Common myeloid progenitor, CD34-positive (primary cell): ENCODE measurements at places on chromosomes 7 and 10.

DNA sequence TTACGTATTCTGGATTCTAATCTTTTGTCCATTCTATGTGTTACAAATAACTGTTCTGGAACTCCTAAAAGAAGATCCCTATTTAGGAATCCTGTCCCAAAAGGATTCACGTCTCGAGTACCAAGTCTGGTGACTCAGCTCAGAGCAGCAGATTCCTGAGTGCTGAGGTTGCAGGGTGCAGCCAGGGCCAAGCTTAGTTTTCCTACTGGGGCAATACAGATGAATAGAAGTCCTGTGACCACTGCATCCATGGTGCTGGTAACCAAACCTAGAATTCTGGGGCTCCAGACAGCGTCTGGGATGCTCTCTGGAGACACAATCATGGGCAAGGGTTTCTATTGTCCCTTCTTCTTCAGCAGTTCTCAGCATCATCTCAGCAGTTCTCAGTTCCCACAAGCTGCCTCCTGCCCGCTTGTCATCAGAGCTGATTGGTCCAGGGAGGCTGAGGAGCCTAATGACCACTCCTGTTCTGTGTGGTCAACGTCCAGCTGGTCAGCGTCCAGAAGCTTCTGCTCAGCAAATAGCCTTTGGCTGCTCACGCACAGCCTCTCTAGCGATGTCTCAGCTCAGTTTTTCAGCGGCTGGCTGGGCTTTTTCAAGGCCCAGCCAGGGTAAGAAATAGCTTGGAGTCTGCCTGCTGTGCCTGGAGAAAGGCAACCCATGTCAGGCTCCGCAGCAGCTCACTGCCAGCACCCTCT, 50.4 kb upstream of the C7orf33 start:
- DNase-seq, result no peak

DNA sequence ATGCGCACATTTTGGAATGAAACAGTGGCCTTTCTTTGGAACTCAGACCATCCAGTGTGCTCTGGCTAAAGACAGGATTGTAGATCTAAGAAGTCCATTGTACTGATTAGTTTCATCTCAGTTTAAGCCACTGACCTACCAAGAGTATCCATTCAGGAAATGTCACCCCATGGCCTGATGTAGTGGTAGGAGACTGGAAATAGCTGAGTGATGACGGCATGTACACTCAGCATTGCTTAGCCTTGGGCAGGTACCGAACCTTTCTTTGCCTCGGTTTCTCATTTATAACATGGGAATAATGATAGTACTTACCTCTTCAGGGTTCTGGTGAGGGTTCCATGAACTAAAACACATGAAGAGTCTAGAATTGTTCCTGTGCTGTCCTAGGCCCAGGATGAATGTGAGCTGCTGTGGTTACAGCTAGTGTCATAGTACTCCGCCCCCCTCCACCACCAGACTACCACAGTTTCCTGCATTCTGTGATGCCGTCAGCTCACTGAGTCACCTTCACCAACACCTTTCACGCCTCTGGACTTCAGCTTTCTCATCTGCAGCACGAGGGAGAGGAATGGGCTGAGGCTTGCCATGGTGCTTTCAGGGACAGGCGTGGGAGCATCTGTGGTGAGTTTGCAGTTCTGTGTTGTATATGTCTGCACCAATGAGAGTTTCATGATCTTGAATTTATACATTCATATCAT, 484.0 kb upstream of the GALNT17 start:
- DNase-seq, result peak; percentile 64

DNA sequence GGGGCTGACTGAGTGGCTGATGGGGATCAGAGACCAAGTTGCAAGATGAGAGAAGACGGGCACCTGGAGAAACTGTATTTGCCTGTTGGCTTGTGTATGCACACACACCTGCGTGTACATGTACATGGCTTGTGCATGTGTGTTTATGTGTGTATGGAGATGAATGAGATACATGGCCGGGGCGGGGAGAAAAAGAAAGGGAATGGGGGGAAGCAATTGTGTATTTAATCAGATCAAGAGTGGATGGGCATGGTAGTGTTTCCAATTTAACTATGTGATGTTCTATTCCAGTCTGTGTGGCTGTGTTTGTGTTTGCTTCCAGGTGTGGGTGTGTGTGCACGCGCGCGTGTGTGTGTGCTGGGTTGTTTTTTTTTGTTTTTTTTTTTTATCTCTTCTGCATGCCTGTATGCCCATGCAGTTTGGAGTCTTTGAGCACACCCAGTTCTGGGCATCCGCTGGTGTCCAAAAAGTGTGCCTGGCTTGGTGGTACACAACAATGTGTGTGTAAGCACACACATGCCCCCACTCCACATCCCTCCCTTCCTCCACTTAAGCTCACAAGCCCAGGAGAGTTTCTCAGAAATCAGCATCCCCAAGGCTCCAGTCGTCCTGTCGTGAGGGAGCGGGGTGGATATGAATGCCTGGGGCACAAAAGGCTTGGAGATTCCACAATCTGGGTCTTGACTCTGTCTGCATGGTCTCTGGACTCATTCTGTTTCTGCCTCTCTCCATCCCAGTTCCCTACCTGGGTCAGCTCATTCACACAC, 2.5 kb upstream of the VGF start:
- DNase-seq, result no peak

DNA sequence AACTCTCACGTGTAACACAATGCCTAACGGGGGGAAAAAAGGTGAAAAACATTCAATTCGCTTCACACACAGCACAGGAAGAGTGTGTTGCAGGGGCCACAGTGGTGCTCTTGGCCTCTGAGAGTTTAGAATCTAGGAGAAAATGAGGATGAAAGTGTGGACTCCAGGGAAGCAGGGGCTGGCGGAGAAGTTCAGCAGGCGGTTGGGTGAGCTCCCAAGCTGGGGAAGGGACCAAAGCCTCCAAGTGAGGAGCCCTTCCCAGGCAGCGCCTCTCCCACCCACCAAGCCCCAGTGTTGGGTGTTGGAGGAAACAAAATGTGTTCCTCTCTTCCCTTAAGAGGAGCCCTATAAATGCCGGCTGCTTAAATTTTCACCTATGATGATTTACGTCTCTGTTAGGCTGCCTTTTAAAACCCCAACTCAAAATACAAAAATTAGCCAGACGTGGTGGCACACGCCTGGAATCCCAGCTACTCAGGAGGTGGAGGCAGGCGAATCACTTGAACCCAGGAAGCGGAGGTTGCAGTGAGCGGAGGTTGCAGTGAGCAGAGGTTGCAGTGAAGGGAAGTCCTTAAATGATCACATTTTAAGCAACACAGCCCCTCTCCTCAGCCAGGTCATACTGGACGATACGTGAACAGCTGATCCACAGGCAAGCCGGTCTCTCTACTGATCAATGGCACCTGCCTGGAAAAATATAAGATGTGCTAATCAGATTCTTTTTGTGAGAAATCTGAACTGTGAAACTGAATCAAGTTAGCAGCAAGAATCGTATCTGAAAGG, 735.2 kb downstream of the PARD3 start:
- DNase-seq, result no peak

GRCh38 chr10:7038416-7038815, 372.4 kb downstream of the SFMBT2 start:
- DNase-seq, result no peak

- no peak for DNase-seq
These were observed 4.5 kb downstream of the FAM180A start for GRCh38 chr7:135743907-135744731.

- DNase-seq, result no peak
These were observed 148.8 kb upstream of the ODAD2 start for GRCh38 chr10:28147706-28148105.

GRCh38 chr10:132400547-132401151, 3.6 kb downstream of the PWWP2B start:
- DNase-seq, result peak; percentile 75

GRCh38 chr10:118968060-118968459, 61.5 kb upstream of the NANOS1 start:
- DNase-seq, result no peak

- DNase-seq, result peak; percentile 53
These were observed 70.8 kb downstream of the SGMS1 start for GRCh38 chr10:50552771-50553535.

DNA sequence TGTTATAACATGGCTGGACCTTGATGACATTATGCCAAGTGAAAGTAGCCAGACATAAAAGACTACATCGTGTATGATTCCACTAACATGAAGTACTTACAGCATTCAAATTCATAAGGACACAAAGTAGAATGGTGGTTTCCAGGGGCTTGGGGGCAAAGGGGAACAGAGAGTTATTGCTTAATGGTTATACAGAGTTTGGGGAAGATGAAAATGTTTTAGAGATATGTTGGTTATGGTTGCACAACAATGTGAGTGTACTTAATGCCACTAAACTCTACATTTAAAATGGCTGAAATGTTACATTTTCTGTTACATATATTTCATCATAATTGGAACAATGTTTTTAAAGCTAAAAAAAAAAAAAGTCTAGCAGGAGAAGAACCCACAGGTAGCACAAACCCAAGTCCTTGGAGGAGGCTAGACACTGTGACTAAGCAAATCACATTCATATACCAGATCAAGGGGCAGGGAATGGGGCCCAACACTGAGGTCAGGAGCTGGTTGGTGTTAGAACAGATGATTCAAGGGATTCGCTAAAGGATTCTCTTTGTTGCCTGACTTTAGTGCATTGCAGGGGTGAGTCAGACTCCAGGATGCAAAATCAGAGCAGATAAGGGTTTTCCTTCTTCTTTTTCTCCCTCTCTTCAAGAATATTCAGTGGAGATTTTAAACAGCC, 25.1 kb upstream of the AOAH start:
- no peak for DNase-seq

DNA sequence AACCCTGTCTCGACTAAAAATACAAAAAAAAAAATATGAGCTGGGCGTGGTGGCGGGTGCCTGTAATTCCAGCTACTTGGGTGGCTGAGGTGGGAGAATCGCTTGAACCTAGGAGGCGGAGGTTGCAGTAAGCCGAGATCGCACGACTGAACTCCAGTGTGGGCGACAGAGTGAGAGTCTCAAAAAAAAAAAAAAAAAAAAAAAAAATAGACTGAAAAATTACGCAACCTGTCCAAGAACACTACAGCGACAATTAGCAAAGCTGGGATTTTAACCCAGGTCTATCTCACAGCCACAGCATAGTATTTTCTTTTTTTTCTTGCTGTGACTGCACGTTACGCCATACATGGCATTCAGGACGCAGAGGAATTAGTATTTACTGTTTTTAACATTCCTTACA, 1.1 kb upstream of the RABGEF1 start:
- DNase-seq, result no peak

GRCh38 chr10:79054203-79055099, 14.3 kb upstream of the ZMIZ1 start:
- DNase-seq, result no peak

DNA sequence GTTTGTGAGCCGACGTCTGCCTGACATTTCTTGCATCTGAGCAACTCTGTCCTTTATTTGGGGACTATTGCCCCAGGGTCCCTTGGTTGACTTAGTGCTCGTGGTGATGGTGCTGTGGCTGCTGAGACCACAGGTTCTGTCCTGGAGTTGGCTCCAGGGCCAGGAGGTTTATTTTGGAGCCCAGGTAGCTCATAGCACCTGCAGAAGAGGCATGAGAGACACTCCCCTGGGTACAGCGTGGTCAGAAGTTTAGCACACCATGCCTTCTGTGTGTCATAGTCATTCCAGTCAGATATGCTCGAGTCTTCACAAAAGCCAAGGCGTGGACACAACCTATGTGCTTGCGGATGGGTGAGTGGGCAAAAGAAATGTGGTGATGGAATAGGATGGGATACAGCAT, 496.9 kb downstream of the TCERG1L start:
- DNase-seq, result no peak

DNA sequence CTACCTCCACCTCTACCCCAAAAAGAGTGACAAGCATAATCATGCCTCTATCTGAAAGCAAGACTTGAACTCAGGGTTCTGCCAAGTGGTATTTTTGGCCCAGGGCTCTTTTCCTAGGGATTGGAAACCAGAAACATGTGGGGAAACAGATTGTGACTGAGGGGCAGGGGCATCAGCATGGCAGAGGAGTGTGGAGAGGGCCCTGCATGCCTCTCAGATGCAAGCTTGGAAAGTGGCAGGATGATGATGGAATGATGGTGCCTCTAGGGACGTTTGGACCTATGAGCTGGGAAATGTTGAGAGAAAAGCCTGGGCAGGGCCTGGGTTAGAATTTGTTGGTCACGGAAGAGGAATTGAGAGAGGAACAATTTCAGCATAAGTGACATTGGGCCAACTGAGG, 78.4 kb upstream of the LEP start:
- DNase-seq, result no peak

- no peak for DNase-seq
These were observed 166.2 kb downstream of the RAPGEF5 start for GRCh38 chr7:22190736-22191135.

- peak; percentile 78 for DNase-seq
These were observed 196.9 kb upstream of the RHOBTB1 start for GRCh38 chr10:61140765-61141392.

- DNase-seq, result peak; percentile 67
These were observed 1002.9 kb upstream of the KCND2 start for GRCh38 chr7:119270045-119270464.

DNA sequence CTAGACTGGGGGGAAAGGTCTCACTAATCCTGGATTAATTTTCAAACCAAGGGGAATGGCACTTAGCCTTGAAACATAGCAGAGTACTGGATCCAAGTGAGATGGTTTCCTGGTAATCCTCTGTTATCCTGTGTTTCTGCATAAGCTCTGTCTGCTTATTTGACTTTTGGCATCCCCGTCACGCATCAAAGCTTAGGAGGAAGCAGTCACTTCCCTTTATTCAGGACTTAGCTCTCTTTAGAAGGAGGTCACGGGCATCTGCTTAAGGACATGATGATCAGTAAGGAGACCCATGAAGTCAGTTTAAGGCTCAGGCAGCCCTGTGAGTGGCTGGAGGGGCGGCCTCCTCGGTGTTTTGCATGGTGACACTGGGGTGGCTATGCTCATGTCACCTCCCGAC, 30.0 kb downstream of the TSPAN15 start:
- DNase-seq, result peak; percentile 64
